ENCODE measurements at places on chromosomes 5 and 9.

DNA sequence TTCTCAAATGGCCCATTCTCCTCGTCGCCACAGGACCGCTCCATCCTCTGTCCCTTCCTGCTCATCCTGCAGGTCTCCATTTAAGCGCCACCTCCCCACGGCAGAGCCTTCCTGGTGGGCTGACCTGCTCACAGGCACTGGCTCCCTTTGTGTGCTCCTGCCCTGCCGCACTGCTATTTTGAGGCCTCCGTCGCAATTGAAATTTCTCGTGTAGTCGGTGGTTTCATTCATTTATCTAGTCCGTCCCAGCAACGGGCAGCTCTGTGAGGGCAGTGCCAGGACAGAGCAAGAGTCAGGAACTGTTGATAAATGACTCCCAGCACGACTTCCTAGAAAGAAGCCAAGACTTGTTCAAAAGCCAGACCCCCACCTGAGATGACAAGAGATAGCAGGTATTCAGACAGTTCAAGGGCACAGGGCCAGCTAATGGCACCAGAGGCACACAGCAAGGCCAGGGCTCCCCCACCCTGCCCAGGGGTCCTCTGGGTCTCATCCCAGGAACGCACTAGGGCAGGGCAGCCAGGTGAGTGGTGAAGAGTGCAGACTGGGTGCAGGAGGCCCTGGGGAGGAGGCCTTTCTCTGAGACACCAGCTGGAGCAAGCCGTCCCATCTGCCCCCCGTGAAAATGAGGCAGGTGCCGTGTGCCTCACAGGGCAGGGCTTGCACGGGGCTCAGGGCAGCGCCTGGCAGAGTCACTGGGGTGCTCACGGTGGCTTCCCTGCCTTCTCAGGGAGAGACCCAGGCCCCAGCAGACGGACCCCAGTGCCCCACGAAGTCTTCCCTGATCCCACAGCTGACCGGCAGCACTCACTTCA lies 36.9 kb downstream of the FAM78A start:
- no peak for DNase-seq

DNA sequence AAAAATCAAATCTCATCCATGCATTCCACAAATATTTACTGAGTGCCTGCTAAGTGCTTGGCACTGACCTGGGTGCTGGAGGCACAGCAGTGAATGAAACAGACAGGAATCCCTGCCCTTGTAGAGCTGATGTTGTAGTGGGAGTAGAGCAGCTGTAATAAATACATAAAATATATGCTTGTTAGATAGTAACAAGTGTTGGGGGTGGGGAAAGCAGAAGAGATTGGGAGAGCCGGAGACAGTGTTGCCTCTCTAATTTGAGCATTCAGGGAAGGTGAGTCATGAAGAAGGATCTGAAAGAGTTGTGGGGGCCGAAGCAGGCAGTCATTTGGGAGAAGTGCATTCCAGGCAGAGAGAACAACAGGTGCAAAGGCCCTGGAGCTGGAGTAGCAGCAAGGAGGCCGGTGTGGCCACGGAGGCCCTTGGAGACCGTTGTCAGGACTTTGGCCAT lies 97.9 kb downstream of the ZNF618 start:
- no peak for DNase-seq

DNA sequence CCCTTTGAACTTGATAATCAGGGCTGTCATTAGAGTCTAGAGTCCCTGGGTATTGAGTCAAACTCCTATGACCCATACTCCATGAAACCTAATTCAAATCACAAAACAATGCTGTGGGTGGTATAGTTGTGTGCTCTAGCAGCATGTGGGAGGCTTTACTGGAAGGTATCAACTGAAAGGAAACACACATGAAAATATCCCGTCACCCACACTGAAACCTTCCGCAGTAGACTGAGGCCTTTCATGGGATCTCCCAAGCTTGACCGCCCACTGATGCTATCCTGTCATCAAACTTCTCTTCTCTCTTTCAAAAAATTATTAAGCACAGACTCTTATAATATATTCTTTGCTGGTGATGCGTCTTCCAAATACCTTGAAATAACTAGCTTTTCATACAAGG lies 569.1 kb upstream of the MEF2C start:
- DNase-seq: no peak

DNA sequence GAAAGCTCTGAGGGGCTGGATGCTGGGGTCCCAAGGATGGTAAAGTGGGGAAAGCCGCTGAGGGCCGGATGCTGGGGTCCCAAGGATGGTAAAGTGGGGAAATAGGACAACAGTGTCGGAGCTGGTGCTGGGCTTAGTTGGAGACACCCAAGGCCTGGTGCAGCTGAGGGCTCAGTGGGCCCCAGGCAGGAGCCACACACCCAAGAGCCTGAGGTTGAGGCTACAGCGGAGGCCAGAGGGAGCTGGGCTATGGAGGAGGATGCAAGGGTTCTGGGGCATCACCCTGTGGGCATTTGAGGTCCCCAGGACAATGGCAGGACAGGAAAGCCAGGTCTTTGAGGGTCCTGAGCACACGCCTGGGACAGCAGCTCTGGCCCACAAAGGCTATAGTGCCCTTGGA lies 19.1 kb upstream of the SLC9A3 start:
- no peak for DNase-seq

- DNase-seq: peak; percentile 85
Observed at GRCh38 chr9:77457916-77458592, 190.1 kb downstream of the GNA14 start.

GRCh38 chr9:5089737-5090136 lies 95.7 kb downstream of the INSL6 start:
- no peak for DNase-seq

DNA sequence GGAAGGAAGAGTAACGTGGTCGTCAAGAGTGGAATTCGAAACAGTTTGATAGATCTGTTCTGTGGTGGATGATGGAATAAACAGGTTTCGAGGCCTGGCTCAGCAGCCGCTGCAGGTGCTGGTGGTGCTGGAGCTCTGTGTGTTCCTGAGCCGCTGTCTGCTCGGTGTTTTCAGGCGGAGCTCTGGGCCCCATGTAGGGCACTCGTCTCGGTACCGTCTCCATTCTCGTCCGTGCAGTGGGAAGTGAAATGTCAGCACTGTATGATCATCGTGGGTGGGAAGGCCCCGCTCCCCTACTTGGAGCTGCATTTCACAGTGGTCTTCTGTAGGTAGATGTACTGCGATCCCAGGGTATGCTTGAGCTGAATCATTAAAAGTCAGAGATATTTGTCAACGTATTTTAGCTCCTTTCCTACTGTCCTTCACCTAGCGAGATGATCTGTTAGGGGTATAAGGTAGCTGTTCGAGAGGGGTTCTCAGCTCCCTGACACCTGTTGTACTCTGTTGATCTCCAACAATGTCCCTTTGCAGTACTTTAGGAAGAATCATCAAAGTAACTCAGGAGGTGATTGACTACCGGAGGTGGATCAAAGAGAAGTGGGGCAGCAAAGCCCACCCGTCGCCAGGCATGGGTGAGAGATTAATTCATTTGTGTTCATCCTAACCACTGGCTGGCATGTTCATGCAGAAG lies 35.9 kb downstream of the TENT4A start:
- no peak for DNase-seq

DNA sequence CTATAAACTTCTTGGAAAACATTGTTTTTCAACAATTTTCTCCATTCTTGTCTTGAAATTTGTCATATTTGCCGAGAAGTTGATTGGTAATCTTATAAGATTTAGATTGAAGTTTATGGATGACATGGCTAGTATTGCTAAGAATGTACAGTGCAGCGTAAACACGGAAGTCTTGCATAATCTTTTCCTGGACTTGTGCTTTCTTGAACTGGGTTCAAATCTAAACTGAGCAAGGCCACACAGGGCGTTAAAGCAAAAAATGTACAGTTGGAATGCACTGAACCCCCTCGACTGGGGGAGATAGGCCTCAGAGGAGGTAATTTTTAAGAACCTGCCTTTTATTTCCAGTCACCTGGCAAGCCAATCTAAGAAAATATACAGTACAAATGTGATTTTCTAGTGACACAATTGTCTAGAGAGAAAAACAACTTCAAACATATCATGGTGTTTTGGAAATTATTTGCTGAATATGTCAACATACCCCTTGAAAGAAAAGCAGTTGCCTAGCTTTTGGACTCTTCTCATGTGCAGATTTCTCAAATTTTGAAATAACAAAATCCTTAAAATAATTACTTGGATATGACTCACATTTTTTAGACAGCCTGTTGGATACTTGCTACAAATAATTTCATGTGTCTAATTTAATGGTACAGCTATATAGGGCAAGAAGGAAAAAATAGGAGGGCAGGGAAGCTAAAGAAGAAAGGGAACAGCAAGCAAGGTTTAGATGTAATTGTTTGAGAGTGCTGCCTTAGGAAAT lies 18.5 kb upstream of the GAS1 start:
- no peak for DNase-seq

- DNase-seq: no peak
Observed at GRCh38 chr5:75010838-75011237, 41.5 kb downstream of the GCNT4 start.

Measured in suppressor macrophage treated with lipopolysaccharide for 1 hour (primary cell).